ENCODE measurements at places on chromosomes 12 and 14. TPM values are rescaled to one million over a fixed set of nuclear protein-coding genes. Genes with fewer than 3 reads are reported as not detected.

LUM gene
- 196 TPM for total RNA-seq

DDX47 gene
- total RNA-seq, result 35.6 TPM

TMEM253 gene
- not detected for total RNA-seq

B4GALNT3 gene
- total RNA-seq, result 19.3 TPM

APOLD1 gene
- total RNA-seq, result 70.2 TPM

KRT73 gene
- total RNA-seq, result not detected

DNA sequence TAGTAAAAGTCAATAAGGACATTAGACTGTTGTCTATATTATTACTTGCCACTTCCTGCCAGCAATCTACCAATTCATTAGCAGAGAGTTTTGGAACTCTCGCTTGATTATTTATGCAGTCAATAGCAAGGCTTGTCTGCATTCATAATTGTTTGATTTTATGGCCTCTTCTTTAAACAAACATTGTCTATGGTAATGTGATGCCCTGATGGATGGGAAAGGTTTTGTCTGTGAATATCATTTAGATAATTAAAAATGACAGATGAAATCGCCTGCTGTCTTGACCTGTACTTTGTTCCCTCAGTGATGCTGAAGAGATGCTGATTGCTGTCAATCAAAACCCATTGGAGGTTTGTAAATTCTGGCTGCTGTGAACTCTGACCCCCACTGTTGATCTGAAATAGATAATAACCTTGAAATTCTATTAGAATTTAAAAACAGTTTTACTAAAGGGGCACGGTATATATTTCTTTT lies 455.3 kb downstream of the NPAS3 start:
- no peak overlapping the region for H3K27ac ChIP-seq
- no peaks in the 10 kb centered on the region for H3K27me3 ChIP-seq
- no peaks in the 10 kb centered on the region for H3K4me1 ChIP-seq

DNA sequence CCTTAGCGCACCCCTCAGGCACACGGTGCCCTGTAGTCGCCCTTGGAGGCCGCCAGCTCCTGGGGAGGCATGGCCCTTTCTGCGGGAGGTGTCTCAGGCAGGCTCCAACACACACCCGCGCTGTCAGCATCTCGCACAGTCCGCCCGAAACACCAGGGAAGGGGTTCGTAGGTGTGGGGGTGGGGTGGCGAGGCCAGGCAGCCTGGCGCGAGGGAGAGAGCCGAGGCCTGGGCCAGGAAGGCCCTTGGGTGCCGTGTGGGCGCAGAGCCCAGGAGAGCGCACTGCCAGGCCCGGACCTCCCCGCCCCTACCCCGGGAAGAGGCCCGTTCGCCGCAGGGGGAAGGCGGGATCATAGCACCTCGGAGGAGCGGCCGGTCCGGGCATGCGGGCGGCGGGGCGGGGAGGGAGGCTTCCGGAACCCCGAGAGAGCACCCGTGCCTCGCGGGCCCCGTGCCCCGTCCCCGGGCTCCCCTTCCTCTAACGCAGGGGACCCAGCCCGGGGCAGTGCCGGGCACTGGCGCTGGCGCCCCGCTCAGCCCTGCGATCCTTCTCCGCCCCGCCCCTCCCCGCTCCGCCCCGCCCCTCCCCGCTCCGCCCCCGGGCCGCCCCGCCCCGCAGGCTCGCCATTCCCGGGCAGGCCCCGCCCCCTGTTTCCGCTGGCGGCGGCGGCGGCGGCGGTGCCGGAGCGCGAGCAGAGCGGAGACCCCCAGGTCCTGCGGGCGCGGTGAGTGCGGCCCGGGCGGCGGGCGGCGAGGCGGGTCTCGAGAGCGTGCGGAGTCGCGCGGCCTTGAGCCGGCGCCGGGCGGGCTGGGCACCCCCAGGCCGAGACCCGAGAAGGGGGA lies at the start of gene TSPAN9:
Gene TSPAN9, plus strand, starts transcription at position 650 of the 842 bp plus-strand sequence. CDS start 123,815 bp downstream, outside the sequence.
- no peaks in the 10 kb centered on the region for H3K36me3 ChIP-seq
- no peaks in the 10 kb centered on the region for H3K27me3 ChIP-seq
- peak within 1 kb of the TSS; percentile 87 for H3K4me3 ChIP-seq
- DNase-seq, result peak; percentile 74
- peaks cover 47% of the 10 kb centered on the region for H3K4me1 ChIP-seq
- peak within 1 kb of the TSS; percentile 96 for H3K27ac ChIP-seq

DNA sequence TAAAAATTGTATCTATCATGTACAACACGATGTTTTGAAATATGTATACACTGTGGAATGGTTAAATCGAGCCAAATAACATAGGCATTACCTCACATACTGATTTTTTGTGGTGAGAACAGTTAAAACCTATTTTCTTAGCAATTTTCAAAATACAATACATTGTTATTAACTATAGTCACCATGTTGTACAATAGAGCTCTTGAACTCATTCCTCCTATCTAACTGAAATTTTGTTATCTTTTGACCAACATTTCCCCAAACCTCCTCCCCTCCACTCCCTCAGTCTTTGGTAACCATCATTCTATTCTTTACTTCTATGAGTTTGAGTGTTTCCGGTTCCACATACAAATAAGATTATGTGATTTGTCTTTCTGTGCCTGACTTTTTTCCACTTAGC lies 6.8 kb upstream of the SLC38A2 start:
- H3K4me3 ChIP-seq, result no peak overlapping the region
- no peaks in the 10 kb centered on the region for H3K27me3 ChIP-seq
- H3K27ac ChIP-seq, result no peak overlapping the region
- H3K4me1 ChIP-seq, result peaks cover 9% of the 10 kb centered on the region
- DNase-seq, result no peak
- no peaks in the 10 kb centered on the region for H3K36me3 ChIP-seq

GRCh38 chr12:120116792-120117651 lies 469 bp upstream of the RAB35 start:
- peak overlapping the region; percentile 95 for H3K27ac ChIP-seq
- H3K4me3 ChIP-seq, result peak overlapping the region; percentile 79
- no peaks in the 10 kb centered on the region for H3K27me3 ChIP-seq
- no peaks in the 10 kb centered on the region for H3K4me1 ChIP-seq
- no peaks in the 10 kb centered on the region for H3K36me3 ChIP-seq

DNA sequence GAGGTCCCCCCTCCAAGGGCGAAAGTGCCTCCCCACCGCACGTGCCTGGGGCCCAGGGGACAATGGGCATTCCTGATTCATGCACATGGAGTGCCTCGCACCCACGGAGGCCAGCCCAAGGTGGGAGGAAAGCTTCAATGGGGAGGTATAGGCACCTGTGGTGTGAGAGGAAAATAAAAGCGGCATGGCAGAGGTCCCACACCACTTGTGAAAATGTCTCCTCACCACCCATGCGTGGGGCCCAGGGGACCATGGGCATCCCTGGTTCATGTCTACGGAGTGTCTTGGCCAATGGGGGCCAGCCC lies 384.7 kb downstream of the ALG10 start:
- DNase-seq, result no peak
- H3K4me3 ChIP-seq, result no peak overlapping the region
- H3K27ac ChIP-seq, result no peak overlapping the region
- H3K4me1 ChIP-seq, result no peaks in the 10 kb centered on the region
- no peaks in the 10 kb centered on the region for H3K36me3 ChIP-seq

GRCh38 chr14:75793806-75794205 lies 132.8 kb downstream of the TTLL5 start:
- DNase-seq, result no peak
- no peaks in the 10 kb centered on the region for H3K27me3 ChIP-seq
- H3K27ac ChIP-seq, result peak overlapping the region; percentile 5
- H3K36me3 ChIP-seq, result no peaks in the 10 kb centered on the region
- no peak overlapping the region for H3K4me3 ChIP-seq

DNA sequence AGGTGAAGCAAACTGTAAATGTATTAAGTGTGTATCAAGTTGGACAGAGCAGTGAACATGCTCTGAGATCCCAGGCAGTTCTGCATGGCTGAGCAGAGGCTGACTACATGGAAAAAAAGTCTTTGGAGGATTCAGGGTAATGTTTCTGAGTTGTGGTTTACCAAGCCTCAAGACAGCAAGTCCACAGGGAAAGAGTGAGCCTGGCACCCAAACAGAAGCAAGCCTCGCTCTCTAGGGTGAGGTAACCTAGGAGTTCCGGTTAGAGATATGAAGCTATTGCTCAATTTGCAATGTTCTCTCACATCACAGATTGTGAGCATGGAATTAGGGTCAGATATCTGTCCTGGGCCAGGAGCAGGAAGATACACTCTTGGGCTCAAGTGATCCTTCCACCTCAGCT lies 158.6 kb downstream of the MON2 start:
- H3K27ac ChIP-seq, result no peak overlapping the region
- no peak overlapping the region for H3K4me3 ChIP-seq
- peaks cover 4% of the 10 kb centered on the region for H3K4me1 ChIP-seq
- no peaks in the 10 kb centered on the region for H3K36me3 ChIP-seq

DNA sequence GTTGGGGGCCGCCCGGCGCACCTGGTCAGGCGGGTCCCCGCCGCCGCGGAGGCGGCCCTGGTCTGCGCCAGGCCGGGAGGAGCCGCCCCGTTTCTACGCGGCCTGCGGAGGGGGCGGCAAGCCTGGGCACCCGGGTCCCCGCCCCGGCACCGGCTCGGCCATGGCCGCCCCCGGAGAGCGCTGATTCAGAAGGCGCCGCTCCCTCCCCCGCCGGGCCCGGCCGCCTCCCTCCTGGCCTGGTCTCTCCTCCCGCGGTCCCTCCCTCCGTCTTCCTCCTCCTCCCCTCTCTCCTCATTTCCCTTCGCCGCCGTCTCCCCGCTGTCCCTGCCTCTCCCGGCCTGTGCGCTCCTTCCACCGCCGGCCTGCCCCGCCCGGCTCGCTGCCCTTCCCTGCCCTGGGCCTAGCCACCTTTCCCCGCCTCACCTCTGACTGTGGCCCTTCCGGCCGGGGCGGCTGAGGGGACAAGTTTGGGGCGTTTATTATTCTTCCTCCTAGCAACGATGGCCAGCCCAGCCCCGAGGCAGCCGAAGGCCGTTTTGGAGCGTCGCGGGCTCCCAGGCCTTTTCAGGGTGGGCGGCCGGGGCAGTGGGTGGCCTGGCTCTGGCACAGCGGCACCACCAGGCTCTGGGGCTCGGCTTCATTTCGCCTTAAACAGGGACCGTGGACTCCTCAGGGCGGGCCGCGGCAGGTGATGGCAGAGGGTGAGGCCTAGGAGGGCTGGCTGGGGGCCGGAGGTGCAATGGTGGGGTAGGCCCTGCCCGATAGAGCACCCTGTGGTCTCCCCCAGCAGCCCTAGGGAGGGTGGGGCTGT lies 768 bp downstream of the CEP170B start:
- no peaks in the 10 kb centered on the region for H3K36me3 ChIP-seq
- H3K4me1 ChIP-seq, result peaks cover 31% of the 10 kb centered on the region
- peak overlapping the region; percentile 62 for H3K4me3 ChIP-seq
- H3K27ac ChIP-seq, result peak overlapping the region; percentile 38
- DNase-seq, result peak; percentile 73
- H3K27me3 ChIP-seq, result no peaks in the 10 kb centered on the region

DNA sequence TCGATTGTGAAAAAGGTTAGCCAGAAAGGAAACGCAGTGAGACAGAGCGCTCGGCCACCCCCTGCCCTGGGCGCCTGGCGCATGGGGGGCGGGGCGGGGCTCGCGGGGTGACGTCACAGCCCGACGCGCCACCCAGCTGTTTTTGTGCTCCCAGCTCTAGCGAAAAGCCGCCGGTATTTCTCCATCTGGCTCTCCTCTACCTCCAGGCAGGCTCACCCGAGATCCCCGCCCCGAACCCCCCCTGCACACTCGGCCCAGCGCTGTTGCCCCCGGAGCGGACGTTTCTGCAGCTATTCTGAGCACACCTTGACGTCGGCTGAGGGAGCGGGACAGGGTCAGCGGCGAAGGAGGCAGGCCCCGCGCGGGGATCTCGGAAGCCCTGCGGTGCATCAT lies at the start of gene GABARAPL1:
Gene GABARAPL1, plus strand, starts transcription at position 139 of the 393 bp plus-strand sequence. Its CDS starts 253 bp downstream, at position 392.
- peak within 1 kb of the TSS; percentile 100 for H3K27ac ChIP-seq
- H3K4me3 ChIP-seq, result peak within 1 kb of the TSS; percentile 83
- H3K27me3 ChIP-seq, result no peaks in the 10 kb centered on the region

GRCh38 chr12:7099290-7099996 lies 7.2 kb upstream of the C1R start:
- H3K4me3 ChIP-seq, result no peak overlapping the region
- no peaks in the 10 kb centered on the region for H3K27me3 ChIP-seq
- no peaks in the 10 kb centered on the region for H3K4me1 ChIP-seq
- H3K36me3 ChIP-seq, result peaks cover 5% of the 10 kb centered on the region
- no peak for DNase-seq
- no peak overlapping the region for H3K27ac ChIP-seq

DNA sequence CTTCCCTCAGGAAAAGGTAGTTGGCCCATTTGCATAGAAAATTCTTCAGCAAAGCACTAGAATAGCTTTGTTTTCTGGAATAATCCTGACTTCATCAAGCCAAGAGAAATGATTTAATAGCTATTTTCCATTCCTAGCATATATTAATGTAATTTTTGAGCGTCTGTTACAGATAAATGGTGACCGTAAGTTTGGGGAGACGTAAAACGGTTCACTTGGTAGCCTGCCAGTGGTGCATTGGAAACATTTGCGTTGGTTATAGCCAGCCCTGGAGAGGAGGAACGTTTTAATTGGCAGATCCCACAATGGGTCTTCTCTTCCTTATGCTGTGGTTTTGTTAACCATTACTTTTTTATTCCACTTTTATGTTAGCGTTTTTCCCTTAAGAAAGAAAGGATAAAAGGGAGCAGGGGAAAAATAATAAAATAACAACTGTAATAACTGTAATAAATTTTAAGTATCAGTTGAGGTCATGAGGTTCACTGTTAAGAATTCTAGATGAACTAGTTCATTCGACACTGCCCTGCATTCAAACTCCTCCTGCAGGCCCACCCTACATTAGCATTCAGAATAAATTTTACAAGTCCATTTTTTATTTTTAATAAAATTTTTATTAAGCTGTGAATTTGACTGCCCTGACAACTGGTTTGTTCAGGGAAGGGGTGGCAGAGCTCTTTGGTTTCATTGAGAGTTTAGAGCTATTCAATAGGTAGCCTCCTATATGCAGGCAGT lies 300.7 kb downstream of the ERC1 start:
- H3K27me3 ChIP-seq, result no peaks in the 10 kb centered on the region
- no peak overlapping the region for H3K4me3 ChIP-seq
- peaks cover 15% of the 10 kb centered on the region for H3K36me3 ChIP-seq
- H3K4me1 ChIP-seq, result peaks cover 12% of the 10 kb centered on the region
- DNase-seq, result no peak

DNA sequence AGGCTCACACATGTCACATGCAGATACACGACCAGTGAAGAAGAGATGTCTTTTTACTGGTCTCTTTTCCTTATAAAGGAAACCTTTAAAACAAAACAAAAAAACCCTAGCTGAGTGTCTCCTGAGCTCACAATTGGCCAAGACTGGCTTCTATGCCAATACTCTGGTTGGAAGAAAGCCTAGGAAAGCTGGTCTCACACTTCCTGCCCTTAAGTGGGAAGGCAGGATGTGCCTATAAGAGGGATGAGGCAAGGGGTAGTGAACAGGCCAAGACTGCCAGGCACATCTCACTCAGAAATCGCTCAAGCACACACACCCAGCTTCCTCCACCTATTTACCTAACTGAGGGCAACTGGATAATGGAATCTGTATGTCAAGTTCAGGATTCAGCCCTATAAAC lies 50.0 kb downstream of the SOCS2 start:
- H3K4me1 ChIP-seq, result peaks cover 3% of the 10 kb centered on the region
- no peak overlapping the region for H3K4me3 ChIP-seq
- H3K27me3 ChIP-seq, result no peaks in the 10 kb centered on the region
- no peak for DNase-seq
- no peak overlapping the region for H3K27ac ChIP-seq

DNA sequence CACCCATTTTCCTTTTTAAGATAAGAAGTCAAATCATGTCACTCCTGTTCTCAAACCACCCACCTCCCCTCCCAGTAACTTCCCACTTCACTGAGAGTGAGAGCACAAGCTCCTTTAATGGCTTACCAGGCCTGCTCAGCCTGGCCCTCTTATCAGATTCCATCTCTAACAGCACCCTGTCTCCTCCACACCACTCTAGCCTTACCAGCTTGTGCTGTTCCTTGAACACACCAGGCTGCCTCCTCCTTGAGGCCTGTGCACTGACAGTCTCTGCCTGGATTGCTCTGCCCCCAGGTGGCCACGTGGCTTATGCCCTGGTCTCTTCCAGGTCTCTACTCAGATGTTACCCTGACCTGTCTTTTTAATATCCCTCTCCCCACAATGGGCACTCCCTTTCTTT lies 40.1 kb upstream of the EVL start:
- no peaks in the 10 kb centered on the region for H3K27me3 ChIP-seq
- no peak overlapping the region for H3K4me3 ChIP-seq
- peaks cover 42% of the 10 kb centered on the region for H3K4me1 ChIP-seq
- DNase-seq, result no peak
- H3K27ac ChIP-seq, result no peak overlapping the region
